ENCODE measurements at places on chromosomes 6 and 20.

- no peak for DNase-seq
Measured at GRCh38 chr6:7419065-7419464, 29.5 kb downstream of the RIOK1 start.

GRCh38 chr20:9617940-9618339 lies 103.5 kb downstream of the LAMP5 start:
- DNase-seq: no peak

DNA sequence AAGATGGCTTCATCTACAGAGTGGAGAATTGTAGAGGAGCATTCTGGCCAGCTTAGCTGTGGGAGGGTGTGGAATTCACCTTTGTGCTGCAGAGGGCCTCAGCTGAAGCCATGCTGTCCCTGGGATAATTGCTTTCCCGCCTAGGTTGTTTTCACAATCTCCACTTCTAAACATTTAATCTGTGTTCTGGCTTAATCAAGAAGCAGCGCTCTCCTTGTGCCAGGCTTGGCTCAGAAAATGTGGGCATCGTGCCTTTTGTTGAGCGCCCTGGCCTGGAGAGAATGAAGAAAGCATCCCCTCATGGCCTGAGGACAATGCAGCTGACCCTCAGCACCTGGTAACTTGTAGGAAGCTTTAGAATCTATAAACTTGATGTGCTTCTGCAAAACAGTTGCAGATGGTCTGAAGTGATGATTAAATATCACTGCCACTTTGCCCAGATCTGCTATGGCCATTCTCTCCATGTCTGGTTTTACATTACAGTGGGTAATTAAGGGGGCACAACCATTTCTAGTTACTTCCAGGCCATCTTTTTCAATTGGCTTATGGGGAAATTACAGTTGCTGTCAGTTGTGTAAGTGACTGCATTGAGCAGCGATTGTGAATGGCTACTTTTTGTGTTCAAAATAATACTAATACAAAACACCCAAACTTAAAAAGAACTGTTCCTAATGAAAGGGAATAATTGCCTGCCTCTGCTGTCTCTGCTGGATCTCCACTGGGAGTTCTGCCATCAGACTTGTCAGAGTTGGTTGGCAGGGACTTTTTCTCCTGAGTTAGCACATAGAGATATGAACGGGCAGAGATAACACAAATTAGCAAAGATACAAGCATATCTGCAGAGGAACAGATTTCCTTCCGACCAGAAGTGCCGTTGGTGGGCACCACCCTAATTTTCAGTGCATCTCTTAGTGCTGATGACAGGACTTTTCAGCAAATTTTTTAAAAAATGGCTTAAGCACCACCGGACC lies 18.4 kb downstream of the CTNNBL1 start:
- no peak for DNase-seq

DNA sequence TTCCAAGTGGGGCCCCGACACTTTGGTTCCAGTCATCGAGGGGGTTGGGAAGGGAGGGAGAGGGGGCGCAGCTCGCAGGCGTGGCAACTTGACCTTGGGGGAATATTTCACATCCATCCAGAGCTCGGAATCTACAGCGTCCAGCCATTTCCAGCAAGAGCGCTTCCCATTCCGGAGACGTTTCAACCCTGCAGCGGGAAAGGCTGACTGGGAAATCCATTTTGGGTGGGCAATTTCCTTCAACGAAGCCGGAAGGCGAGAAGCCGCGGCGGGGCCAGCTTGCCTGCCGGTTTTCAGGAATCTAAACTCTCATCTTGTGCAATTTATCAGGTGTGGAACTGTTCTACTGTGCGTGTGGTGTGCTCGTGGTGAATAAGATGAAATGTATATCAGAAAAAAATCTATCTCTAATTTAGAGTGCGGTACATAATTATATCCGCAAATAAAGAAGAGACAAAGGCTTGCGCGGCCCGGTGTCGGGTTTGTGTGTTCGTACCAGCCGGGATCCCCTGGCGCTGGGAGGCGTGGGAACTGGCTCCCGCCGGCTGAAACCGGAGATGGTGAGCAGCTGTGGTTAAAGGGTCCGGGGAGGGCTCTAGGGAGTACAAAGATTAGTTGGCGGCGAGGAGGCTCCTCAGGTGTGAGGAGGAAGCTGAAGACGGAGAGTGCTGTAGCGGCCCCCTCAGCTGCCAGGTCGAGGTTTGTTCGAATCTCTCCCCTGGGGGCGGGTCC lies 4.8 kb downstream of the SLC32A1 start:
- DNase-seq: no peak

GRCh38 chr6:120395330-120395729 lies 939.0 kb downstream of the TBC1D32 start:
- DNase-seq: no peak

DNA sequence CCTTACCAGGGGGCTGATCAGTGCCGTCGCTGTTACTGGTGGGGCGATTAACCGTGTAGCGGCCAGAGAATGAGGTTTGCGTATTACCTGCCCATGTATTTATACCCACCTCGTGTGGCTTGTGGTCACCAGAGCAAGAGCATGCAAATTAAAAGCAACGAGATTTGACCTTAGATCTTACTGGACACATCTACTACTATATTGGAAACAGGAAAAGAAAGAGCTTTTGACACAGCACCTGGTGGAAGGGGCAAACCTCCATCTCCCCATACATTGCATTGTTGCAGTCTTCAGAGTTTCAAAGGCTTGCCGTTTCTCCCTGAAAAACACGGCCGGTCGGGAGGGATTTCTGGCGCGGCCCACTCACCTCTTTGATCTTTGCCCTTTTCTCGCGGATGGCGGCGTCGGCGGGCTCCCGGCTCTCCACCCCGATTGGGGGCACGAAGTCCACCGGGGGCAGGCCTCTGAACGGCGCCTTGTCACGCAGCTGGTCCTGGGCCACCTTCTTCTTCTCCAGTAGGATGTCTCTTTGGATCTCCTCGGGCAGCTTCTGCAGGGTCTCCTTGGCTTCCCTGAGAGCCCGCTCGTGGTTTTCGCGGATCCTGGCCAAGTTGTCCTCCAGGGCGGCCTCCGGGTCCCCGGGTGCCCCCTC lies 1.3 kb downstream of the MAN1A1 start:
- peak; percentile 9 for DNase-seq

DNA sequence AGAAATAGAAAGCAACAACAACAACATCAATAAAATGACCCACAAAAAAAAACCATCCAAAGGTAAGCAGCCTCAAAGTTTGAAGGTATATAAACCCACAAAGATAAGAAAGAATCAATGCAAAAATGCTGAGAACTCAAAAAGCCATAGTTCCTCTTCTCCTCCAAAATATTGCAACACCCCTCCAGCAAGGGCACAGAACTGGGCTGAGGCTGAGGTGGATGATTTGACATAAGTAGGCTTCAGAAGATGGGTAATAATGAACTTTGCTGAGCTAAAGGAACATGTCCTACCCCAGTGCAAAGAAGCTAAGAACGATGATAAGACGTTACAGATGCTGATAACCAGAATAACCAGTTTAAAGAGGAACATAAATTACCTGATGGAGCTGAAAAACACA lies 188.8 kb upstream of the BTBD3 start:
- no peak for DNase-seq

GRCh38 chr20:35150846-35151579 lies 3.9 kb upstream of the EDEM2 start:
- DNase-seq: no peak

DNA sequence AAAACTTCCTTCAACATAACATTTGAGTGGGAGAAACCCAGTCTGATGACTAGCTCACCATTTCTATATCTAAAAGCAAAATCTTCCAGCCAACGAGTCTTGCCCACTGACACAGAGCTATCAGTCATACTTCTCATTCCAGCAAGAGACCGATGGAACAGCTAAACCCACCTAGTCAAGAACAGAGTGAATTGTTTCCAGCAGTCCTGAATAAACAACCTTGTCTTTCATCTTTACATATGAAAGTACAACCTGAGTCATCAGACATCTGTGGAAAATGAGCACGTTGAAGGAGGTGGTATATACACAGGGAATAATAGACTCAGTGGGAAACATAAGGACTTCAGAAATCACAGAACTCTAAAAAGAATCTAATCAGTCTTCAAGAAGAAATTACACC lies 23.8 kb downstream of the NRSN1 start:
- DNase-seq: no peak

DNA sequence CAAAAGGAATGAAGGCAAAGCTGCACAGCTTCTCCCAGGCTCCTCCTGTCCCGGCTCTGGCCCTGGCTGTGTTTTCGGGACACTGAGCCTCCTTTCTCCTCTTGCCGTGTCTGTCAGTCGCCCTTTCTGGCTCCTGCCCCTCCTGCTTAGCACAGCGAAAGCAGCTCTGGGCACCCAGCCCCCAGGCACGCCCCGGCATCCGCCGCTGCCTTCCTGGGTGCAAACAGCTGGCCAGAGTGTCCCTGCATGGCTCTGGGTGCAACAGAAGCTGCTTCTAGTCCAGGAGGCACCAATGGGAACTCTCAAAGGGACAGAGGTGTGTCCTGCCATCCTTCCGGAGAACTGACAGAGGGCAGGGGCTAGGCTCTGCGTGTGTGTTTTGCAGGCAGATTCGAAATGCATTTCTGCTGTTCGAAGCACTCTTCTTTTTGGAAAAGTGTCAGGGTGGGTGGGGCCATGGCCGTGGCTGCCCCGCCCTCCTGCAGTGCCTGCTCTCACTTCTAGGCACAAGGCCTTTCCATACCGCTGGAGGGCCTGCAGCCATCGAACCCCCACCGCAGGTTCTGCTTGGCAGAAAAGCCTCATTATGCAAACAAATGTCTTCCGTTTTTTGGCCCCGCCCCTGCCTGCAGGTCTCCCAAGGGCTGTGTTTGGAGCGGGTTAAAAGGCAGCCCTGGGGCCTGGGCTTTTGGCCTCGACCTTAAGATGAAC lies 15.5 kb downstream of the COL9A3 start:
- DNase-seq: no peak

- DNase-seq: no peak
Measured at GRCh38 chr6:163098827-163099479, 315.6 kb upstream of the QKI start.

DNA sequence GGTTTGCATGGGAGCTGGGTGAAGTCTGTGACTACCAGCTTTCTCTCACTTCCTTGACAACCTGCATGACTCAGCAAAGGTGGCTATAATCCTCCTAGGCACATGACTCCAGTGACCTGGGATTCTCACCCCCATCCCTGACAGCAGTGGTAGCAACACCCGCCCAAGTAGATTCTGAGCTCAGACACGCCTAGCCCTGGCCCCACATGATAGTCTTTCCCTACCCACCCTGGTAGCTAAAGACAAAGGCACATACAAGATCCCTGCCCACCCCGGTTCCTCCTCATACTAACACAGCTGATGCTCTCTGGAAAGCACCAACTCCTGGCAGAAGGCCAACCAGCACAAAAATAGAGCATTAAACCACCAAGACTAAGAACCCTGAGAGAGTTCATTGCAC lies 25.9 kb upstream of the CRISP1 start:
- no peak for DNase-seq

DNA sequence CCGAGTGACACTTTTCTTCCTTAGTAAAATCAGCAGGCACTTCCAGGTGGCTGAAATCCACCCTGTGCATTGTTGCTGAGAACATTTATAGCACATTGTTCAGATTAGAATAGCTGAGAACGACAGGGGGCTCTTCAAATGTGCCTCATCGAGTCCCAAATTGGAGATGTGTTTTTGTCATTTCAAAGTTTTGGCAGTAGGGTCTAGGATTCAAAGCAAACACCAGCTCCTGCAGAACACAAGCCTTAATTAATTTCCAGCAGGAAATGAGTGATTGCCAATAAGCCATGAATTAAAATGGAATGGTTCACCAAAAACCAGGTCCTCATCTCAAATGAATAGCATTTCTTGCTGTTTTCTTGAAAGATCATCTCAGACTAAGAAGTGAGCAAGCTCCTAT lies 171.6 kb downstream of the PLCB1 start:
- no peak for DNase-seq

DNA sequence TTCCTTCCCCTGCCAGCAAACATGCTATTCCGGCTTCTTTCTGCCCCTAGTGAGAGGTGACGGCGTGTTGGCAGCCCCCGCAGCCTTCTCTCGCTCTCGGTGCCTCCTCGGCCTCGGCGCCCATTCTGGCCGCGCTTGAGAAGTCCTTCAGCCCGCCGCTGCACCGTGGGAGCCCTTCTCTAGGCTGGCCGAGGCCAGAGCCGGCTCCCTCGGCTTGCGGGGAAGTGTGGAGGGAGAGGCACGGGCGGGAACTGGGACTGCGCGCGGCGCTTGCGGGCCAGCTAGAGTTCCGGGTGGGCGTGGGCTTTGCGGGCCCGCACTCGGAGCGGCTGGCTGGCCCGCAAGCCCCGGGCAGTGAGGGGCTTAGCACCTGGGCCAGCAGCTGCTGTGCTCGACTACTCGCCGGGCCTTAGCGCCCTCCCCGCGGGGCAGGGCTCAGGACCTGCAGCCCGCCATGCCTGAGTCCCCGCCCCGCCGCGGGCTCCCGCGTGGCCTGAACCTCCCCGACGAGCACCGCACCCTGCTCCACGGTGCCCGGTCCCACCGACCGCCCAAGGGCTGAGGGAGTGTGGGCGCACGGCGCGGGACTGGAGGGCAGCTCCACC lies 20.0 kb upstream of the PXDC1 start:
- no peak for DNase-seq

- no peak for DNase-seq
Measured at GRCh38 chr20:25496165-25496967, 88.9 kb downstream of the GINS1 start.

DNA sequence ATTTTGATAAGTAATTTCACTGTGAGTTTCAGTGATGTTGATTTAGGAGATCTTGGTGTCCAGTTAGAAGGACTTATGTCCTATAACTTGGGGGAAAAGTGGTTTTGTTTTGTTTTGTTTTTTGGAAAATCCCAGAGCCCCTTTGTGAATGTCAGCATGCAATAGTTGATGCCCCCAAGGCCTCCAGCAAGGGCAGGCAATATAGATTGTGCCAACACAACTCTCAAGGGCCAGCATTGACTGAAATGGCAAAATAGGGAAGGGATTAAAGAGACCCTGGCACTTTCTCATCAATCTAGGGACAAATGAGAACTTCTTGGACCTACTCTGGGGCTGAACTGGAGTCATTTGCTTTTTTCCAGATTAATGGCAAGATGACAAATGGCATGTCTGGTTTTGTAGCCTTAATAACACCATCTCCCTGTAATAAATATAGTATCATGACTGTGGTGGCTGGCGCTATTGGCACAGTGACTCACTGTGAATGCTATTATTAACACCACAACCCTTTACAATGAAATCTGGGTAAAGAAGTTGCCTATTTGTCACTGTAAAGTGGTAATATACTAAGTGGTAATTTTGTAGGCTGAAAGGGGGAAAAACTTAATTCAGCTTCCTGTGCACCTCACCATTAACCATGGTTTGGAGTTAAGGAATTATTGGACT lies 51.8 kb downstream of the ABRACL start:
- no peak for DNase-seq

DNA sequence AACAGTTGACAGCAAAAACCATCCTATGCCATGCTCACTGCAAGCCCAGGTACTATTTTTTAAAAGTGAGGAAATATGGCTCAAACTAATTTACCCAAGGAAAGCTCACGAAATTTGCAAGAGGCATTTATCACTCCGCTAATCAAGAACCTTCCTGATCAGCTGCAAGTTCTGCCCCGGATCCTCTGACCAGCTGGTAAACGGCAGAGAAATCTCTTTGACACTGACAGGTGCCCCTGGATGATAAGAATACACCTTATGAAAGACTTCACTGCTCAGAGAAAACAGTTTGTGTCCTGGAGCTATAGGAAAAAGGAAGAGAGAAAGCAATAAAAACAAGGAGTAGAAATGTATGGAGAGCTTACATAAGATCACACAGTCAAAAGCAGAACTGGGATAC lies 6.4 kb downstream of the CNKSR3 start:
- DNase-seq: no peak

- DNase-seq: no peak
Measured at GRCh38 chr20:9353180-9353915, 161.0 kb upstream of the LAMP5 start.

GRCh38 chr6:1630771-1631217 lies 21.1 kb downstream of the FOXC1 start:
- no peak for DNase-seq

- DNase-seq: no peak
Measured at GRCh38 chr20:8219403-8219802, 87.3 kb downstream of the PLCB1 start.

Measured in neural crest cell (in vitro differentiated cells).